RPMI7951 (cell line): ENCODE measurements at places on chromosomes 16 and 17.
A peak's percentile ranks its signal among the peaks of the same experiment; 100 is the strongest.

DNA sequence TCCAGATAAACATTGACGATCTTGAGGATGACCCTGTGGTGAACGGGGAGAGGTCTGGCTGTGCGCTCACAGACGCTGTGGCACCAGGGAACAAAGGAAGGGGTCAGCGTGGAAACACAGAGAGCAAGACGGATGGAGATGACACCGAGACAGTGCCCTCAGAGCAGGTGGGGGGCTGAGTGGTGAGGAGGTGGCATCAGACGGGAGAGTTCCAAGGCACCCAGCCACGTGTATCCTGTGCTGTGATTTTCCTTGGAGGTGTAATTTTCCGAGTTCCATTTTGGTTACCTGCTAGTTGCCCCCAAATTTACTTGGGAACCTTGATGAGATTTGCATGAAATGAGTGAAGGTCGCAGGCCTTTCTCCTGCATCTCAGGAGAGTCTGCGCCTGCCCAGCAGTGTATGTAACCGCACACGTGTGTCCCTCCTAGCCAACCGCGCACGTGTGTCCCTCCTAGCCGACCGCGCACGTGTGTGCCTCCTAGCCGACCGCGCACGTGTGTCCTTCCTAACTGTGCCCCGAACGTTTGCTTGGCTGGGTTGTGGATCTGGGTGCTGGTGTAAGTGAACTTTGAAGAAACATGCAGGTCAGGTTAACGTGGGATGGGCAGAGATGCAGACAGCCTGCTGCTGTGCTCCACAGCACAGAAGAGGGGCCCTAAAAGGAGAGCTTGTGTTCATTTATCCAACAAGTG, 10.1 kb downstream of the TCF25 start:
- no peak for DNase-seq

DNA sequence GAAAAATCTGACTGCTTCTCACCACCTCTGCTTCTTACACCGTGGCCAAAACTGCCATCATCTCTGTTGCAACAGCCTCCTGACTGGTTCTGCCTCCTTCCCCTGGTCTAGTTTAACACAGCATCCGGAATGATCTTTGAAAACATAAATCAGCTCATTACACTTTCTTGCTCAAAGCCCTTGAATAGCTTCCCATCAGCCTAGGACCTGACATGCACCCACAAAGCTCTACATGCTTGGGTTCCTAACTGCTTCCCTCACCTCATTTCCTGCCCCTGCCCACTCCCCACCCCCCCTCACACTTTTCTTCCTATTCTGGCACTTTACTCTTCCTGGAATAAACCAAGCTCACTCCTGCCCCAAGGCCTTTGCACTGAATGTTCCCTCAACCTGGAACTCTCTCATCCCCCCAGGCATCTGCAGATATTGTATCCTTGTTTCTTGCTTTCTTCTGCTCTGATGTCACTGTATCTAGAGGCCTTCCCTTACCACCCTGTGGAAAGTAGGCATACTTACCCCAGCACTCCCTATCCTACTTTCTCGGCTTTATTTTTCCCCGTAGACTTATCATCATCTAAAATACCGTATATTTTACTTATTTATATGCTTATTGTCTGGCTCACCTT, 112.4 kb downstream of the FTO start:
- peak; percentile 39 for DNase-seq

- peak; percentile 93 for DNase-seq
These were observed 7.0 kb downstream of the PLXDC1 start for GRCh38 chr17:39144416-39144840.

GRCh38 chr16:85144026-85144915, 32.0 kb upstream of the CIBAR2 start:
- DNase-seq: no peak

- DNase-seq: no peak
These were observed 103.6 kb downstream of the GAS7 start for GRCh38 chr17:10094797-10095196.

DNA sequence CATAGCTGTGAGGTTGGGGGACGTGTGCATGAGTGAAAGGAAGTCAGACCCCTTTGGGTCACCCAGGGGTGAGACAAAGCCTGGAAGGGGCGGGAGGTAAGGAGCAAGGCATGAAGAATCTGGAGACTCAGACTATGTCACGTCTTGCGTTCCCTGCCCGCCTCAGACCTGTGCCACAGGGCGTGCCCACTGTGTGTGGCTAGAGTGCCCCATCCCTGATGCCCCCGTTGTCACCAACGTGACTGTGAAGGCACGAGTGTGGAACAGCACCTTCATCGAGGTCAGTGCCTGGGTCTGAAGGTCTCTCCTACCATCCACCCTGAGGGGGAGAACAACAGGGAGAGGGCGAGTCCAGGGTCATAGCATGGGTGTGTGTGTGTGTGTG, 15.1 kb upstream of the PDK2 start:
- DNase-seq: no peak
